ENCODE measurements at places on chromosomes 12 and 14. TPM values are rescaled to one million over a fixed set of nuclear protein-coding genes. Genes with fewer than 3 reads are reported as not detected.

Gene SPX
- total RNA-seq: 0.18 TPM

GRCh38 chr14:91897106-91897701 lies 29.9 kb upstream of the TC2N start:
- H3K27me3 ChIP-seq: peaks cover 10% of the 10 kb centered on the region
- no peak for DNase-seq
- no peak overlapping the region for H3K27ac ChIP-seq

DNA sequence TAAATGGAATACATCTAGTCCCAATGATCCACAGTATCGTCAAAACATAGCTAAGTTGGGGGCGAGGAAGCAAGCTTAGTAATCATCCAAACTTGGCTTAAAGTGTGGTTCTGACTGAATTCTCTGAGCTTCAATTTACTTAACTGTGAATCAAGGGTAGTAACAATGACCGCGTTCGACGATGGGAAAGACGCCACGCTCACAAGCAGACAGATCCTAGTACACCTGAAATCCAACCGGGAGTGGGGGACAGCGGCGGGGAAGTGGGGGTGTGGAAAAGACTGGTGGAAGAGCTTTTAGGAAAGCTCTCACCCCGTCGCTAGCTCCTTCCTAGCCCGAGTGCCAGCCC lies 433 bp downstream of the COX16 start:
- no peaks in the 10 kb centered on the region for H3K36me3 ChIP-seq
- H3K4me3 ChIP-seq: peak overlapping the region; percentile 100
- peaks cover 6% of the 10 kb centered on the region for H3K27me3 ChIP-seq
- DNase-seq: no peak
- H3K27ac ChIP-seq: peak overlapping the region; percentile 99
- peaks cover 7% of the 10 kb centered on the region for H3K4me1 ChIP-seq

GRCh38 chr14:102980409-102980810 lies 57.9 kb downstream of the AMN start:
- peaks cover 12% of the 10 kb centered on the region for H3K4me1 ChIP-seq
- DNase-seq: no peak
- H3K27ac ChIP-seq: no peak overlapping the region
- H3K27me3 ChIP-seq: peaks cover 12% of the 10 kb centered on the region

GRCh38 chr12:52710730-52711129 lies 7.4 kb upstream of the KRT77 start:
- peaks cover 13% of the 10 kb centered on the region for H3K27me3 ChIP-seq
- peaks cover 7% of the 10 kb centered on the region for H3K4me1 ChIP-seq
- no peak overlapping the region for H3K27ac ChIP-seq

All from endothelial cell (in vitro differentiated cells).